T follicular helper cell (primary cell): ENCODE measurements at places on chromosomes 3 and 15.

DNA sequence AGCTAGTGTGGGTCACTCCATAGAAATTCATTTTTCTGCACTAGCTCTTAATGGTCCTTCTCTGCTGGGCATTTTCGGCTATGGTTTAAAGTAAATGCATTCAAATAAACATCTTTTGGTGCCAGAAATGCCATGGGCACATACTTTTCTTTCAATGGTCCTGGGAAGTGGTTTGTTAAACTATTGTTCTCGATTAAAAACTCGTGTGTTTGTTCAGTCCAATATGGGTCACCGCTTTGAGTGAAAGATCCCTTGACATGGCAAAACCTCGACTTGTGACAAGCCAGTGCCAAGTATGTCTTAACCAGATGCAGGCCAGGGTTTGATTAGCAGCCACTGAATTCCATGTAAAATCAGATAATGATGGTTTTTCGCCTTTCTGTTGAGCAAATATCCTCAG lies 331.9 kb upstream of the WNT5A start:
- DNase-seq, result no peak

DNA sequence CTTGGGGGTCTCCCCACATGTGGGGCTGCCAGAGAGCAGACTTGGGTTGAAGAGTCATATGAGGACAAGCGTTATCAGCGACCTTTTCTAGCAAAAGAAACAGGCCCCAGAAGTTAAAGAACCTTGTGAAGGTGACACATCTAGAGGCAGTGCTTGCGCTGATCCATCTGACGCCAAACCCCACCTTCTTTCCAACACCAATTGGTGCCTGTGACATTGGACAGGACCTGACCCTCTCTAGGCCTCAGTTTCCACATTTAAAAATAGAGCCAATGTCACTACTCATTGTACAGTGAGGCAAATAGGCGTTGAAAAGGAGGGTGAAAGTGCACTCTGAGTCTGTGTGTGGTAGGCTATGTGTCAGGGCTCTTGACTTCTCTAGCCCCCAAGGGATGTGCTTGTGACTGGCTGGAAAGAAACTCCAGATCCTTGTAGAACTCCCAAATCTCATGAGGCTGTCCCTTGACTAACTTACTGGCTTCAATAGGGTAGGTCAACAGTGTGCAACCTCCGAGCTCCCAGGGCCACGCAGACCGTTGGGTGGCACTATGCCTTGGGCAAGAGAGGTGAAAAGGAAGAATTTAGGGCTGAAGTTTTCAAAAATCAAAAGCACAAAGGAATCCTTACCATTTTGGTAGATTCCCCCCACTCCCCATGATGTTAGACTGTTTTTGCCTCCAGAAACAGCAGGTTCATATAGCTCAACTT lies 666 bp upstream of the FAM219B start:
- no peak for DNase-seq

GRCh38 chr3:169026543-169027182 lies 636.8 kb downstream of the MECOM start:
- no peak for DNase-seq

DNA sequence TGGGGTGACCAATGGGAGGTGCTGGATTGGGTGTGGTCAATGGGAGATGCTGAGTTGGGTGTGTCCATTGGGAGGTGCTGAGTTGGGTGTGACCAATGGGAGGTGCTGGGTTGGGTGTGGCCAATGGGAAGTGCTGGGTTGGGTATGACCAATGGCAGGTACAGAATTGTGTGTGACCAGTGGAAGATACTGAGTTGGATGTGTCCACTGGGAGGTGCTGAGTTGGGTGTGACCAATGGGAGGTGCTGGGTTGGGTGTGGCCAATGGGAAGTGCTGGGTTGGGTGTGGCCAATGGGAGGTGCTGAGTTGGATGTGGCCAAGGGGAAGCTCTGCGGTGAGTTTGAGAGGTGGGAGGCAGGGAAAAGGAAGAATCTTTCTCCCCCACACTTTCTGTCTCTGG lies 250.0 kb upstream of the PROK2 start:
- no peak for DNase-seq

- DNase-seq, result no peak
Measured at GRCh38 chr3:156388497-156389448, 166.1 kb downstream of the SSR3 start.

- no peak for DNase-seq
Measured at GRCh38 chr3:117463276-117464115, 753.9 kb downstream of the TUSC7 start.
